ENCODE measurements at places on chromosomes 2 and 18. TPM values are rescaled to one million over a fixed set of nuclear protein-coding genes. Genes with fewer than 3 reads are reported as not detected.

CHN1 gene
- 18.4 TPM for polyA plus RNA-seq

ACMSD gene
- 33.0 TPM for polyA plus RNA-seq

SCN2A gene
- 5.8 TPM for polyA plus RNA-seq

TMEM200C gene
- 1.6 TPM for polyA plus RNA-seq

BUB1 gene
- 24.8 TPM for polyA plus RNA-seq

DSC3 gene
- 5.0 TPM for polyA plus RNA-seq

DNA sequence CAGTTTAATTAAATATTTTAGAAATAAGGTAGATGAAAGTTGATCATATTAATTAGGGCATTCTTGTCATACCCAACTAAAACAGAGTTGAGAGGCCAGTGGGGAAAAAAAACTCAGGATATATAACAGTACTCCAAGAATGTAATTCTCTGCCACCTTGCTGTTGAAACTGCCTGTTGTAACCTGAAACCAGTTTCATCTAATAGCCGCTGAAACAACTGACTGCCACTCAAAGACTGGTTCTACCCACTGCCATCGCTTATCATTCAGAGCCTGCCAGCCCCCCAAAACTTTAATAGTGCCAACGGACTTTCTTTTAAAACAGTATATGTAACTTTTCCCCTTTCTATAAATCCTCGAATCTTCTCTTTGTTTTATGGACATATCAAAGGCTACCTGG lies 37.7 kb upstream of the FSIP2 start:
- DNase-seq = no peak

GRCh38 chr2:110874453-110875383 lies 142.3 kb downstream of the ACOXL start:
- no peak for DNase-seq

DNA sequence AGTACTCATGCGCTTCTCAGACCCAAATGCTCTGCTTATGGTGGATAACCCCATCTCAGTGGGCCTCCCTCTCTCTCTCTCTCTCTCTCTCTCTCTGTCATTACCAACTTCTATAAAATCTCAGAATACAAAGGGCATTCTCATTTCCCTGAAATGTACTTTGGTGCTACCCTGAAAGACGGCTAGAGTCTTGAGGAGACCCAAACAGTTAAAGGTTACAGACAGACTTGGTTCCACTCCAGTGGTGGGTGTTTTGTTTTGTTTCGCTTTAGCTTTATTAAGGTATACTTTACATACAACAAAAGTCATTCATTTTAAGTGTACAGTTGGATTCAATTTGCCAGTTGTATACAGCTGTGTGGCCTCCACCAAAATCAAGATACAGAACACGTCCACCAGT lies 60.9 kb downstream of the BCL11A start:
- no peak for DNase-seq

GRCh38 chr2:170321526-170321925 lies 143.6 kb downstream of the MYO3B start:
- DNase-seq = no peak

- DNase-seq = no peak
Observed at GRCh38 chr18:63922049-63922448, 14.3 kb downstream of the SERPINB10 start.

DNA sequence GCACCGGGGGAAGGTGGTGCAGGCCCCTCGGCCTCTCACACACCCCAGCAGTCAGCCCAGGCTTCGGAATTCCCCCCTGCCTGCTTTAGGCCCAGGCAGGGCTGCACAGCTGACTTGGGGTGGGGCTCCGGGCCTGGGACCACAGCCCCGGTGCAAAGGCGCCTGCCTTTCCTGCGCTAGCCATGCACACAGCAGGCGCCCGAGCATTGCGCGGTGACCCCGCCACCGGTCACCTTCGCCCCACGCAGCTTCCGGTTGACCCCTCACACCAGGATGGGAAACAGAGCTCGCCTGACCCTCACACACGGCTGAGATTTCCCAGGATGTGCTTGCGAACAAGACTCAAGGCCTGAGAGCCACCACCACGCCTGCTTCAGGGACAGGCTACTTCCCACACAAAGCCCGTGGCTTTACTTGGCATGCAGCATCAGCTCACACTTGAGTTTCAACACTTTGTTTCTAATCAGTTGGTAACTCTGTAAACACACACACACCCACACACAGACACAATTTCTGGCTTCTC lies 46.0 kb downstream of the SLC66A2 start:
- no peak for DNase-seq

- no peak for DNase-seq
Observed at GRCh38 chr2:69390471-69390870, 3.4 kb upstream of the GFPT1 start.

DNA sequence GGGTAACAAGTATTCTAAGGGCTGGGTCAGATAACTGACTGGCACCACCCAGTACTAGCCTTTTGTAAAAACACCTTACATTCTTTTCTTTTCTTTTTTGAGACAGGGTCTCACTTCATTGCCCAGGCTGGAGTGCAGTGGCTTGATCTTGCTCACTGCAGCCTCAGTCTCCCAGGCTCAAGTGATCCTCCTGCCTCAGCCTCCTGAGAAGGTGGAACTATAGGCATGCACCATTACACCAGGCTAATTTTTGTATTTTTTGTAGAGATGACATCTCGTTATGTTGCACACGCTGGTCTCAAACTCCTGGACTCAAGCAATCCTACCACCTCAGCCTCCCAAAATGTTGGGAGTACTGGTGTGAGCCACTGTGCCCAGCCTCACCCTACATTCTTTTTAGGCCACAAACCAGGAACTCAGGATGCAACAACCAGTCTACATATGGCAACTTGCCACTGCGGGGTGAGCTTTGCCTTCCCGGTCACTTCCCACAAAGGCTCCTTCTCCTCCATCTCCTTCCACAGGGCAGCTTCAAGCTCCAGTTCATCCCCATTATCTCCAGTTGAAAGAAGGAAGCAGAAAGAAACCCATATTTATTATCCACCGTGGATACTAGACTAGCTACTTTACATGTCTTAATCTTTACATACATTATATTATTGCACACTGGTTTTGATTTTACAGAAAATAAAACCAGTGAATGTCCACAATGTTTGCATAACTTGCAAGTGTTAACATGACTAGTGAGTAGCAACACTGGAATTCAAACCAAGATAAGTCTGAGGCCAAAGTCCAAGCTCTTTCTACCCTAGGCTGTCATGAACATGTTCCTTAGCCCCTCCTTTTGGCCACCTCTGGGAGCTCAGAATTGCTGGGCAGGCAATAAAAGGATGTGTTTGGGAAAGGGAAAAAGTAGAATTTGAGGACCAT lies 23.7 kb upstream of the AP1S3 start:
- DNase-seq = no peak

DNA sequence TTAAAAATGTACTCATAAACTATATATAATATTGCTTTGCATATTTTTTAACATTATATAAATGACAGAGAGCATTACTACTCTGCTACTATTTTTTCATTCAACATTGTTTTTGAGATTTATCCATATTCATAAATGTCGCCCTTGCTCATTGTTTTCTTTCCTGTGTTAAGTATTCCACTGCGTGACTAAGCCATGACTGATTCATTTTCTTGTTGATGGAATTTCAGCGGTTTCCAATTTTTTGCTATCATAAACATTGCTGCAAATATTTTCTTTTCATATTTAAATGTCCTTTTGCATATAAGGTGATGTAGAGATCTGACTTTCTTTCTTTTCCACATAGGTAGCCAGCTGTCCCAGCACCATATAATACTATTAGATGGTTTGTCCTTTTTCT lies 57.6 kb downstream of the SFXN5 start:
- DNase-seq = no peak

DNA sequence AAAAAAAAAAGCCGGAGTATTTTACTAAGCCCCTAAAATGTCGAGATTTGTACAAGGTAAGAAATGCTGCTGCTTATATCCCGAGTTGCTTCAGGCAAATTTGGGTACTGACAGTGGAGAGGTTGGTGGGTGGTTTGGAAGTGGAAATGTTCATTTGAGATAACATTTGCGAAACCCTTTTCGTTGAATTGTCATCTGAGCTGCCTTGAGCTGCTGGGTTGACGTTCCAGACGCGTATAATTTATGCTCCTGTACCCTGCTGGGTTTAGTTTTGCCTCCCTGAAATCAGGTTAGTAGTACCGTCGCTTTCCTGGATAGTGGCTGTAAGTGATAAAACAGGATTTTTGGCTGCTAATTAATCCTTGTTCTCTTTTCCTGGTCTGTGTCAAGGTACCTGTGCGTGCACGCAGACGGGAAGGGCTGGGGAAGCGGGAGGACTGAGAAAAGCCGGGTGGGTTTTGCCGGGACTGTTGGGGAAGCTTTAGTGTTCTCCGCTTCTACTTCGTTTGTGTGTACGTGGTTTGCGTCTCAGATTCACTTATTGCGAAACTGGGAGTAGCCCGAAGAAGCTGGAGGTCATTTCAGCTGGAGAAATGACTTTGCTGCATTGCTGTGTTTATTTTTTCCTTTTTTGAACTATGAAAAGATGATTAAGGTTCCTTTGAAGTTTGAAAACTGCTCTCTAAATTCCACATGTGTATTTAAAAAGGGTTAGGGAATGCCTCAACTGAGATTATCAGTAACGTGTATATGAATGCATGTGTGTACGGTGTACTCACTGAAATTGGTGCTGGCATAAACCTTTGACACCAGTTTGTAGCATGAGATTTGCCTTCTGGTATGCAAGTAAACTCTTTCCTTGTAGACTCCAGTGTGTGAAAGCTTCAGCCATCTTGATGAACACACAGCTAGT lies 709 bp downstream of the UGP2 start:
- DNase-seq = no peak

Measured in left renal pelvis (tissue), 4 donors.